ENCODE measurements at places on chromosomes 7 and 10.

DNA sequence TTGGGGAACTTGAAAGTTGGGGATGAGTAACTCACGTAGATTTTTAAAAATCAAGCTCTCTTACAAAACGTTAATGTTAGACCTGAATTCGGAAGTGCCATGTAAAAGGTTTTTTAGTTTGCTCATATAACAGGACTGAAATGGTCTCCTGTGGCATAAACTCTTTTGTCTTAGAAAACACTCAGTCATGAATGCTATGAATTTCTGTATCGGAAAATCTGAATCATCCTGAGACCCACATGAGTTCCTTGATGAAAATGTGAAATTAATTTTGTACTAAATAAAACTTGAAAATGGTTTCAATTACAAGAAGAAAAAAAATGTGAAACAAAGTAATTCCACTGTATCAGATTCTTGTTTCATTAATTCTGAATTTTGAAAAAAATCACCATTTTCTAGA is 134.8 kb upstream of the BMPER start:
- no peak for DNase-seq

- peak; percentile 44 for DNase-seq
Observed at GRCh38 chr7:143407287-143408251, 1.1 kb downstream of the EPHA1 start.

DNA sequence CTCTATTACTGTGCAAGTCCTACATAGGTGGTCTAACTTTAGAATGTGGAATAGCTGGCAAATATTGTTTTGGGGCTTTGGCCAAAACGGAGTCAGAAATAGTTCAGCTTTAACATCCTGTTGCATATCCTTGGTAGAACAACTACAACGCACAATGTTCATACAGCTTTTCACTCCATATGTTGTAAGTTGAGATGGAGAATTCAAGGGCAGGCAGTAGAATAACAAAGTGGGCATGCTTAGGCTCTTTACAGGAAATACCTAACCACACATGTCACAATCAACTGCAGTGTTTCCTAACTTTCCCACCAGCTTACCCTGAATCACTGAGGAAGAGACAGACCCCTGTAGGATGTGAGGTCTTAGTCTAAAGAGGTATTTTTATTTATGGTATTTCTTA is 122.3 kb downstream of the PPP1R3A start:
- DNase-seq, result no peak

- DNase-seq, result no peak
Observed at GRCh38 chr7:55241958-55242357, 123.2 kb upstream of the LANCL2 start.

DNA sequence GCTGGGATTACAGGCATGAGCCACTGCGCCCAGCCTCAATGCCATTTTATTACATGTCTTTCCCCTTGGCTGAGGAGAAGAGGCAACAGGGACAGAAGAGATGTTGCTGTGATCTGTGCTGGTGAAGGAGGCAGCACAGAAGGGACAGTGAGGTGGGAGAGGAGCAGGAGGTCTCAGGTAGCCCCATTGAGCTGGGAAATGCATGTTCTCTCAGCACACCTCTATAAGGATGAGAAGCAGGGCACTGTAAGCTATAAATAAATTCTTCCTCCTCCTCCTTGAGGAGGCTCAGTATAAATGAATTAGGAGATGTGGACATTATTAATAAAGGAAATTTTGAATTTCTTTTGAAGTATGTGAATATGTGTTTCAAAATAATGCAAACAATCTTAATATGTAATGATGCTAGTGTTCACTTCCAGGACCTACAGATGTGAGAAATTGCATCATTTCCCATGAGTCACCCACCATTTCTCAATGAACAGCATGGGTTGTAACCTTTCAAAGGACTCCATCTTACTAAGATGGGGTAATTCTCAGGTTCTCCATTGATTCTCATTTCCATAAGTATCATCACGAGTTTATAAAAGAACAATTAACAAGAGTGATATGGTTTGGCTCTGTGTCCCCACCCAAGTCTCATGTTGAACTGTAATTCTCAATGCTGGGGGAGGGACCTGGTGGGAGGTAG is 88.9 kb upstream of the ODAD2 start:
- DNase-seq, result no peak

GRCh38 chr10:119112056-119112455 is 8.1 kb downstream of the DENND10 start:
- no peak for DNase-seq

DNA sequence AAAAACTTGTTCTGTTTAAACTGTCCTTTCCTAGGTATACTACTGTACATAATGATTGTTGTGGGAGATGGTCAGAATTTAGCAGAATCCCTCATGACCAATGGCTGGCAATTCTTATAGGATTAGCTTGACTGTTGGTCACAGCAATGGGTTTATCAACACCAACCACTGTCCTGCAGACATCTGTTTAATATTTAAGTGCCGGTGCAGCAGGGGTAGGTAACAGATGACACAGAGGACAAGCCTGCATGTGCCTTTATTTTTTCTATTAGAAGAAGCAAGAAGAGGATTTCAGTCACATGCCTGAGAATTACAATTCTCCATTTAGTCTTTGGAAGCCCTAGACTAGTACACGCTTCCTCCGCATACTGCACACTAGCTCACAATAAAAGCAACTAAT is 48.4 kb downstream of the CCDC6 start:
- DNase-seq, result no peak

DNA sequence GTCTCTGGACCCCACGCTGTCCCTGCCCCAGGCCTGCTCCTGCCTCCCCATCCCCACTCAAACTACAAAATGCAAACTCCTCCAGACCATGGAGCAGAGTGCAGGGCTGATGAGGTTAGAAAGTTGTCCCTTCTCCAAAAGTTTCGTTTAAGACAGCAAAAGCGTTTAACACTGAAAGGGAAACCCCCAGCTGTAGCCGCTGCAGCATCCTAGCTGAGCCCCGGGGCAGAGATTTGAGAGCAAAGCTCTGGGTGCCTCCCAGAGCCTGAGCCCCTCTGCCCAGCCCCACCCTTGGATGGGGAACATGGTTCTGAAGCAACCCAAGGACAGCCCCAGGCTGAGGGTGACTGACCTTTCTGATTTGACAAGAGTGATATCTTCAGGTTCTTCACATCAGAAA is 52.8 kb upstream of the ENO4 start:
- DNase-seq, result no peak

DNA sequence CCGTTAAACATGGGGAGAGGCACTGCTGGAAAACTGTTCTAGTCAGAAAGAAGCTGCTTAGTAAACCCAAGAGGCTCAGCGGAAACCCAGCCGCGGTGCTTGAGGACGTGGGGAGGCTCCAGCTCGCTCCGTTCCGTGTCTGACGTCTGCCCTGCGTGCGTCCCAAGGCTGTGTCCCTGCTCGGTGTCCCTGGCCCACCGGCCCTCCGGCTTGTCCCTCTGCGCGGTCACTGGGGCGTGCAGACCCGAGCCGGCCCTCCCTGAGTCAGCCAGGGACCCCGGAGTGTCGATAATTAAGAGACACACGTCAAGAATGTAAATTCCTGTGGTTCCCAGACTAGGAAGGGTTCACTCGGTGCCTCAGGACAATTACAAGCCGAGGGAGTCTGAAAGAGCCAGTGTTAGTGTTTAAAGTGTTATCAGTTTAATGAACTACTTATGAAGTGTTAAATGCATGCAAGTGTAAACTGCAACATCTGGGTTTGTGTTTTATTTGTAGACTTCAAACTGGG is 98.9 kb downstream of the WDR11 start:
- no peak for DNase-seq

GRCh38 chr10:9550810-9551209 is 1466.9 kb upstream of the CELF2 start:
- no peak for DNase-seq

DNA sequence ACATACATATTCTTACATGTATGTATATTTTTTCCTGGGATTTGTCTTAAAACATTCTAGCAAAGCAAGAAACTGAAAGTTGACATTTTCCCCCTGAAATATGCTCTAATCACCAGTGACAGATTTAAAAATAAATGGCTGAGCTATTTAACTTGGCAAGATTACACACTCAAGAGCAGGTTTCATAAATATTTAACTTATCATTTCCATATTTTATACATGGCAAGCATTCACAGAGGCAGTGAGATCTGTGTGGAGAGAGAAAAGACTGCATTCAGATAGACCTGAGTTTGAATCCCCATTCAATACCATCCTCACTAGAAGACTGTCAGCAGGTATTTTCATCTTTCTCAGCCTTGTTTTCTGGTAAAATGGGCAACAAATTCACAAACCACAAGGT is 1043.0 kb downstream of the NRG3 start:
- DNase-seq, result no peak

DNA sequence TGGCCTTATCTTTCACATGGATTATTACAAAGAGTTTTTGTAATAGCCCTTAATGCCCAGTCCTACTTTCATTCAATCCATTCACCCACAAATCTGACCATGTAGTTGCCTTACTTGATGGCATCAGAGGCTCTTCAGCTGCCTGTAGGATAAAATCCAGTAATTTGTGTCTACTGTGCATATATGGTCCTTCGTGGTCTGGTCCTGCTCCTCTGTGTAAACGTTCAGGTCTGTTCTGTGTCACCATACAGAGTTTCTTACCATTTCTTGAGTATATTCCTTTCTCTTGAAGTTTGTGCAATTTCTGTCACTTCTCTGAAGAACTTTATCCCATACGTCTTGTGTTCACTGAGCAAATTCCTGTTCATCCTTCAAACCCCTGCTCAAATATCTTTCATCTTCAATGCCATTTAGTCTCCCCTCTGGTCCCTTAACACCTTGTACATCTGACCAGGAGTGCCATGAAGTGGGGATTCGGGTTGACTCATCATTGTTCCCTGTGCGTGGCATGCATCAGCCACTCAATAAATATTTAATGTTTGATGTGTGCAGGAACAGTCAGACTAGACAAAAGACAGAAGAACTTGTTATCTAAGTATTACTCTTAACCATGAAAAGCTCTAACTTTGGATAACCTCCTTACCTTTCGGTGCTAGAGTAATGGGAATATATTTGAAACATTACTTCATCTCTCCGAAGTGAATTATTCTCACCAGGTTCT is 98.6 kb upstream of the RPA3 start:
- no peak for DNase-seq

GRCh38 chr7:130273081-130273932 is 6.6 kb downstream of the CPA2 start:
- peak; percentile 58 for DNase-seq

- DNase-seq, result no peak
Observed at GRCh38 chr7:7521259-7521658, 14.4 kb downstream of the COL28A1 start.

DNA sequence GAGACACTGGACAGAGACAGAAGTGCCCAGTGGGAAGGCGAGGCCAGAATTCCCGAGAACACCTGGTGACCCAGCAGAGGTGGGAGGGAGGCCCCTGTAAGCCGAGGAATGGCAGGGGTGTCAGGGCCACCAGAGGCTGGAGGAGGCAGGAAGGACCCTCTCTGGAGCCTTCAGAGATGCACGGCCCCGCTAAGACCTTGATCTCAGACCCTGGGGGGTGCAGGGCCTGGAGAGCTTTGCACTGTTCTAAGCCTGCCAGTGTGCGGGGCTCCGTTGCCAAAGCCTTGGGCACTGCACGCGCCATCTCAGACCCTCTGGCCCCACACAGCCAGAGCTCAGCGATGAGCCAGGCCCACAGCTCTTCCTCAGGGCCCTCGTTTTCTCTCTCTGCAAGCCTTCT is 557.1 kb downstream of the PTPRN2 start:
- DNase-seq, result no peak

- DNase-seq, result no peak
Observed at GRCh38 chr10:133198621-133199487, 31.2 kb upstream of the UTF1 start.

GRCh38 chr7:37701769-37702168 is 18.2 kb downstream of the GPR141 start:
- DNase-seq, result no peak

DNA sequence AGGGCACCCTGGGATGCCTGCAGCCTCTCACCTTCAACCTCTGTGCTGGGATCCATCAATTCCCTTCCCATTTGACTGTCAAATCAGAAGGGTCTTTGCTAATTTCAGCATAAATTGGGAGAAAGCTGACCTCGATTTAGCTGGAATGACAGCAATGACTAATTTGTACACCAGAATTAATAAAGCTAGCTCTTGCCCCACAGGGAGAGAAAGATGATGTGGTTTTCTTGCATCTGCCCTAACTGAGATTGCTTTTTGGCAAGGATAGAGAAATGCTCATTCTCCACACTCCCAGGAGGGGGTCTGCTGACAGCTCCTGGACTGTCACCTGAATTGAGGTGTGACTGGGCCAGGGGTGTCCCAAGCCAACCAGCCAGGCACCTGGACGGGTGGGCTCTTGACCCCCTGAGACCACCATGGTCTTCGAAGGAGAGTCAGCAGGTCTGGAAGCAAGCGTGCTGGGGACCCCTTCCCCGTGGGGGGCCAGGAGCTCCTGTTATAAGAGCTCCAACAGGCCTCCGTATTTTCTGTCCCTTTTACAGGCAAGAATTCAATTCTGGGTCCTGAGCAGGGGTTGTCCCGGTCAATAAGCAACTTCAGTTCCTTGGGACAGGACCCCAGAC is 42.1 kb downstream of the RBM17 start:
- no peak for DNase-seq

DNA sequence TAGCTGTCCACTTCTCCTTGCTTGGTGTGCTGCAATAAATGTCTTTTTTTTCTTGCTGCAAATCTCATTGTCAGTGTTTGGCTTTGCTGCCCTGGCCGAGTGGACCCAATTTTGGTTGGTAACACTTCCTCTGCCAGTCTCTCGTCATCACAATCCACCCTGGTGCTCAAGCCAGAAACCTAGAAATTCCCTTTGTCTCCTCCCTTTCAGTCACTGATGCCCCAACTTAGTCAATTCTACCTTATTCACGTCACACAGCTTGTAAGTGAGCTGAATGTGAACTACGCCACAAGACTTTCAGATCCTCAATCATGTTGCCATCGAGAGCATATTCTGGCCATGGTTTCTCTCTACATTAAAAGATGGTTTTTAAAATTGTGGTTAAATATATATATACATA is 13.0 kb upstream of the FRA10AC1 start:
- no peak for DNase-seq

GRCh38 chr7:121774563-121774962 is 98.4 kb upstream of the PTPRZ1 start:
- no peak for DNase-seq

DNA sequence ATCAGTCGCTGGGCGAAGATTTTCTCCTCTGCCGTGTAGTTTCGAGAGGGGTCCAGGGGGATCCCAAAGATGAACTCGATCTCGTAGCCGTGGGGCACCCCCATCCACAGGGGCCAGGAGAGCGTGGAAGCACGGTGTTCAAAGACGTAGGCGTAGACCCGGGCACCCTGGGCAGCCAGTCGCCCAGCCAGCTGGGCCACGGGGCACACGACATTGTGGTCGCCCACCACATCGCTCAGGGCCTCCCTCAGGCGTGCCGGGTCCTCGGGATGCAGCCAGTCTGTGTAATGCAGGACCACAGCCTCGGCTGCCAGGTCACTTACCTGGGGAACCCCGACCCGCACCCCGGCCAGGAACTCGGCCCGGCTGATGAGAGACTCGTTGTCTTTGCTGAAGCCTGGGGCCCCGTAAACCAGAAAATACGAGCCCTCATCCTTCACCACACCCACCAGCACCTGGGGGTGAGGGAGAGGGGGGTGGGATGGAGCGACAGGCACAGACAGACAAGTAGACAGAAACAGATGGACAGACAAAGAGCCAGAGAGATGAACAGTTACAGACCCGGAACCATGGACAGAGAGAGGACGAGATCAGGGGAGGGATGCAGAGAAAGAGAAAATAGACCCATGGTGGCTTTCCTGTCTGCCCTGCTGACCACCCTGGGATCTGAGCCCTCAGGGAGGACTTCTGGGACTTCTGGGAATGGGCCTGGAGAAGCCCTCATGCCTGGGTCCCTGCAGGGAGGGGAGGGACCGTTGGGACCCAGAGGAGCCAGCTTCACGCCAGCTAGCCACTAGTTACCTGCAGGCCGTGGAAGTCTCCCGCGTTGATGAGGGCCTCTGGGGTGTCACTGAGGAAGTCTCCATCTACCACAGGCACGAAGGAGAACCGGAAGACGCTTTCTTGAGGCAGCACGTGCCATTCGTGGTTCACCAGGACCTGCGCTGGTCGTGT is 3.0 kb downstream of the ACHE start:
- DNase-seq, result no peak

All from thymus (tissue), 14 donors.